ENCODE measurements at places on chromosomes 7 and 10.

DNA sequence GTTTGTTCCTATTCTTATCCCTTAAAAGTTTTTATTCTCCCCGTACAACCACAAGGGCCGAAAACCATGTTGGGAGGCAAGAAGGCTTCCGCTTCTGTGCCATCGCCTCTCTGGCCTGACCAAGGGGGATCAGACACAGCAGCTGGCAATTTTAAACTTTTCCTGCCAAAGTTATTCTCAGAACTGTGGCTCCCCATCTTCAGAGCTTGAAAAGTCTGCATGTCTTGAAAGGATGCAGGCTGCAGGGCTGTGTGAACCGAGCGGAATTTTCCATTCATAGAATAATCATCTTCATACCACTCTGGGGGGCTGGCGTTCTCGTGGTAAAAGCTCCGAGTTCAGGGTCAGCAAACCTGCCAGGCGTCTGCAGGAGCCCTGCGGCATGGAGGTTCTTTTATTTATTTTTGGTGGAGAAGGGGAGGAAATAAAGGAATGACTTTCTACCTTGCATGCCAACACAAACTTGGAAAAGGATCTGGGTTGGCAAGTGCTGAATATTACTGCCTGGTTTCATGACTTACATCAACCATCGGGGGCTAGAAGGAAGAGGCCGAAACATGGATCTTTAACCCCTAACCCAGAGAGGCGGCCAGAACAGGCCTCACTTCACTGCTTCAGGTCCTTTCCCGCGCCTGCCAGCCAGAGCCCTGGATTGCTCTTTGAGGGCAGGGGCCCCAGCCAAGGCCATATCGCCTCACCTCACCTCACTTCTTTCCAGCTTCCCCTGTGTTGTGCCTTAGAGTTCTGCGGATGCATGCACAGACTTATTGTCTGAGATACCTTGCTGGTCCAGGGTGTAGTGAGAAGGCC is 3.0 kb upstream of the NANOS1 start:
- DNase-seq = no peak

DNA sequence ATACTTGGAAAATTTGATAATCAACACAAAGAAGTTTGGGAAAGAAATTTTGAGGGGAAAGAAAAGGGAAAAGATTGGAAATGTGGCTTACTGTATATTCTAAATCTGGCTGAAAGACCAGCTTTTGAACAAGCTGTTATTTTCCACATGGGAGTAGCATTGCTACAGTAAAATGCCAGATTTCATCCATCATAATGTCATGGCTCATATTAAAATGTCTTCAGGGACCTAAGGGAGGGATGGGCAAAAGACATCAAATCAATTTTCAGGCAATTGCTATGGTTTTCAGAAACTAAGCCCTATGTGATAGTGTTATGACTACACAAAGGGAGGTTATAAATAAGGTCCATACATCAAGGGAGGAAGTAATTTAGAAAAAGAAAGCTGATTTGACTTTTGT is 1116.9 kb upstream of the CELF2 start:
- no peak for DNase-seq

DNA sequence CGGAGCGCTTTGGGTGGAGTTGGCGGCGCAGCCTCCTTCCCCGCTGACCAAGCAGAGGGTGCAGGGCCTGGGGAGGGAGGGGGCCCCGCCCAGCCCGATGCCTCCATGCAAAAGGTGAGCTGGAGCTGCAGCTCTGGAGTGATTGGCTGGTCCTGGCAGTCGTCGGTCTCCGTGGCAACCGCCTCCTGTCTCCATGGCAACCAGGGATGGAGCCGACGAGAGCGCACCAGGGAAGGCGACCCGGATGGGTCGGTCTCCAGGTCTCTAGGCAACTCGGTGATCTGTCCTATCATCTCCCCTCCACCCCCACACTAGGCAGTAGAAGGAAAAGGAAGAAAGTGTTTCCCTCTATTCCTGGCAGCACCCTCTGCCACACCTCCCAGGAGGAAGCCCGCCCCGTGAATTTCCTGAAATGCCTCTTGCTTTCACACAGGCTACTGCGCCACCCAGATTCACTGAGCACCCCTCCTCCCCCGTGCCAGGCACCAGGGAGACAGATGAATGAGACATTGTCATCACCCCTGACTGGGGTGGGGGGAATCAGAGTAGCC is 647 bp upstream of the NACAD start:
- peak; percentile 70 for DNase-seq

DNA sequence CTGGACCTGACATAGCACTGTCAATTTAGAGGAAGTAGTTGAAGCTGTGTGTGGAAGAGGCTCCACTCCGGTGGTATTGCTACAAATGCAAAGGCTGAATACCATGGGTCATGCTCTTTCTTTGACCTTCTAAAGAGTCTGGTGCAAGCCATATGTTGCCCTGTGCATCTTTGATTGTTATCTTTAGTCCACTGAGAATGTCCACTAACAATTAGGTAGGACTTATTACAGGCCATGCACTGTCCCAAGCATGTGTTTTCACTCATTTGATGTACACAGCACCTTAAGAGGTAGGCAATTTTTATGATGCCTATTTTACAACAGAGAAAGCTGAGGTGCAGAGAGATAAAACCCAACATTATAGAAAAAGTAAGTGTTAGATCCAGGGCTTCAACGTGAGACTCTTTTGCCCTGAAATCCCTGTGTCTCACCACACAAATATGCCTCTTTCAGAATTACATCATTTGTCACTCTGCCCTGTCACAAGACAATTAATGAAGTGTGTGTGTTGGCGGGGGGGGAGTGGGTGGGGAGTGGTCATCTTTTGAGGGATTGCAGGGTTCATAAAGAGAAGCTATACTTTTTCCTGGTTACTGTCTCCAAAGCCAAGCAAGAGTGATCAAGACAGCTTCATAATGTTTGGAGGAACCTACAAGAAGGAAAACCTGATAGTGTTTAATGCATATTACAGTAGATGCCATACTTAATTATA is 637.6 kb upstream of the IGFBP3 start:
- no peak for DNase-seq

DNA sequence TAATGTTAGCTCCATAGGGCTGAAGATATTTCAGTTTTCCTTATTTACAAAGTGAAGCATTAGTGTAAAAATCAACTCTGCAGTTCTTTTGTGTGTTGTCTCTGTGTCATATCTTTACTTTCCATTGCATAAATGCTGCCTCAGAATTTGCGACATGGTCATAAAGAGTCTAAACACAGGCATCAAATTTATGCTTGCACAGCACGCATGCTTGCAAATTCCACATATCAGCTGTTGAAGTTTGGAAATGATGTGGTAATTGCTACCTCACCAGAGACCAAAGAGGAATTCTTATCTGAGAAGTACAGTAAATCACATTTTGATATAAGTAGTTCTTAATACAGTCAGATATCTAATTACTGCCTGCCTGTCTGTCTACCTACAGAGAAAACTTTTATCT is 348.2 kb upstream of the GRM3 start:
- no peak for DNase-seq

GRCh38 chr10:62098278-62099121 is 170.1 kb downstream of the RTKN2 start:
- DNase-seq = no peak

- no peak for DNase-seq
Measured at GRCh38 chr7:70193514-70193913, 595.2 kb downstream of the AUTS2 start.
